NCI-H187 treated with DMSO at 0.1 percent for 48 hours (cell line): ENCODE measurements at places on chromosomes 12 and 14.

DNA sequence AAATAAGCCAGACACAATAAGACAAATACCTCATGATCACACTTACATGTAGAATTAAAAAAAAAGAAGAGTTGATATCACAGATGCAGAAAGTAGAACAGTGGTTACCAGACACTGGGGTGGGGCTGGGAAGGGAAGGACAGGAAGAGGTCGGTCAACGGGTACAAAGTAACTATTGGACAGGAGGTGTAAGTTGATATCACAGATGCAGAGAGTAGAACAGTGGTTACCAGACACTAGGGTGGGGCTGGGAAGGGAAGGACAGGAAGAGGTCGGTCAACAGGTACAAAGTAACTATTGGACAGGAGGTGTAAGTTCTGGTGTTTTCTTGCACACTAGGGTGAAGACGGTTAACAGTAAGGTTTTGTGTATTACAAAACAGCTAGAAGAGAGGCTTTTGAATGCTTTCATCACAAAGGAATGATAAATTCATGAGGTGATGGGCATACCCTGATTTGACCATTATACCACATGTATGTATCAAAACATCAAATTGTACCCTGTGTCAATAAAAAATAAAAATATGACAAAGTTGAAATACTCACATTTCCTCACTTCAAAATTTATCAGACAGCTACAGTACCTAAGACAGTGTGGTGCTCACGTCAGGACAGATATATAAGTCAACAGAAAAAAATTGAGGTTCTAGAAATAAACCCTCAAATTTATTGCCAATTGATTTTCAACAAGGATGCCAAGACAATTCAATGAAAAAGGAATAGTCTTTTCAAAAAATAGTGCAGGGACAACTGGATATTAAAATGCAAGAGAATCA lies 32.8 kb downstream of the GALC start:
- DNase-seq: no peak

- no peak for DNase-seq
These were observed 3.1 kb upstream of the LMNTD1 start for GRCh38 chr12:25556153-25556552.

DNA sequence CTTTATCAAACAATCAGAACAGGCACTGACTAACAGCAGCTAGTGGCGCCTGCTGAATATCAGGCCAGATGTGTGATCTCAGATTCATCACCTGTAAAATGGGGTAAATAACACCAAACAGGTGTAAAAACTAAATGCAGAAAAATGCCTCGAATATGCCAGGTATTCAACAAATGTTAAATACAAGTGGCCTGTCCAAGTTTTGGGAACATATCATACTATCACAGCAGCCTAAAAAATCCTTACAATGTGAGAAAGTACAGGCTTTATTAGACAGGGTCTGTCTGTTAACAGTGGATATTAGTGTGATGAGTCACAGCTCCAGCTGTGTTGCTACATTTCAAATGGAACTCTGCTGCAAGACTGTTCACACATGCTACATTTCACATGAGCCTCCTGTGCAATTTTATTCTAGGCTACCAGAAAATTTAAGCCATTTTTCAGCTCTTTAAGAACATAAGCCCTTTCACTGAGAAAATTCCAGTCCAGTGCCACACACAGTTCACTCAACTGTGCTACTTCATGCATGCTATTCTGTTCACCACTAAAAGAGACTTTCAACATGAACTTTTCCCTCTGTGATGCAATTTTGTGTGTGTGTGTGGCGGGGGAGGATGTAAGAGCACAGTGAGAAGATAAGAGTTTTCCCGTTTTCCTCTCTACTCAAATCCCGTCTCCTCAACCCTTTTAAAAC lies 56.7 kb downstream of the MSRB3 start:
- DNase-seq: no peak

DNA sequence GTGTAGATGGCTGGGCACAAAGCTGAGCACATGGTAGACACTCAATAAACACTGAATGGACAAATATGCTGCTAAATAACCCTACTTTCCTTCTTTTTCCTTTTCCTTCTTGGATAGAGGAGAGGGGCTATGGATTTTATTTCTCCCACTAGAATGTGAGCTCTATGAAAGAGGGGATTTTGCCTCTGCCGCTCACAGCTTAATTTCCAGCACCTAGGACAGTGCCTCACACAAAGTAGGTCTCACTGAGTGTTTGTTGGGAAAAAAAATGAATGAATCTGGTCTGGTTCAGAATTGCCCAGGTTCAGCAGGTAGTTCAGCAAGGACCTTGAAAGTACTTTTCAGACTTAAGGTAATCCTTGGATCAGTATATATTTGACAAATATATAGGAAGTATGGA lies 65.5 kb downstream of the WSCD2 start:
- DNase-seq: no peak
